ENCODE measurements at places on chromosomes 2 and 18.

GRCh38 chr18:50465211-50466153, 90.6 kb downstream of the SKA1 start:
- peak; percentile 41 for DNase-seq

DNA sequence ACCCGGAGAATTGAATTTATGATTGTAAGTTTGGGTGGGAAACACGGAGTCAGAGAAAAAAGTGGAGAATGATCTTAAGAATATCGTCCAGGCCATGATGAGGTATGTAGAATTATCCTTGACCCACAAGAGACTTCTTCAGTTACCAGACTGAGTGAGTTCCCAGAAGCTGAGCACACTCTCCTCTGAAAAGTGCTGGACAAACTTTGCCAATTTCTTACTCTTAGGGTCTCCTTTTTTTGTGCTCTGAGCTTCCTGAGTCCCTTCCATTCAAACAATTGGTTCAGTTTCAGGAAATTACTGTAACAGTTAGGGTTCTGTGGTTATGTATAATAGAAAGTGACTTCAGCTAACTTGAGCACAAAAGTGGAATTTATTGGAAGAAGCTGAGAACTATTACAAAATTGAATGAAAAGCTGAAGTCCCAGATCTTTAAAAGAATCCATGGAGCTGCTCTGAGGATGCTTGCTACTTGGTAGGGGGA, 50.6 kb upstream of the EHBP1 start:
- no peak for DNase-seq

GRCh38 chr18:62732617-62733016, 17.3 kb downstream of the PHLPP1 start:
- no peak for DNase-seq

DNA sequence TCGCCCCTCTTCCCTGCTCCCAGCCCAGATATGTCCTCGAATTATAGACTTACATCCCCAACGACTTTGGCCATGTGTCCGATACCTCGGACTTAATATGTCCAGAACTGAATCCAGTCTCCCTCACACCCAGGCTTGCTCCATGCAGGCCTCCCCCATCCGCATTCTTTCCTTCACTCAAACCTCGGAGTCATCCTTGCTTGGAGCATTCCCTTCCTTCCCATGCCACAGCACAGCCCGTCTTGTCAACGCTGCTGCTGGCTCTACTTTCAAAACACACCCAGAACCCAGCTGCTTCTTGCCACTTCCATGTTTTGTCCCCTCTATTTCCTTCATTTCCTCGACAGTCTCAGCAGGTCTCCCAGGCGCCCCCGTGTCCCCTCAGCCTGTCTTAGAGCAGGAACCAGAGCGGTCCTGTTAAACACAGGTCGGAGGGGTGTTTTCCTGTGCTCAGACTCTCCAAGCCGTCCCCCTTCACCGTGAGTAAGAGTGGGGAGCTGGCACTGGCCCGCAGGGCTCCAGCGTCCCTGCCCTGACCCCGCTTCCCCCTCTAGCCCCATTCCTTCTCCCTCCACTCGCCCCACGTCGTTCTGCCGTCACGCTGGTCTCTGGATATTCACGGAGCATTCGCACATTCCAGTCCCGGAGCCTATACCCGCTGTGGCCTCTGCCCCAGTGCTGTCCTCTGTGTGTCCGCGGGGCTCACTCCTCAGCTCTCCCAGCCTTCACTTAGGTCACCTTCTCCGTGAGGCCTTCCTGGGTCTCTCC, 54.4 kb downstream of the VAPA start:
- DNase-seq, result no peak

DNA sequence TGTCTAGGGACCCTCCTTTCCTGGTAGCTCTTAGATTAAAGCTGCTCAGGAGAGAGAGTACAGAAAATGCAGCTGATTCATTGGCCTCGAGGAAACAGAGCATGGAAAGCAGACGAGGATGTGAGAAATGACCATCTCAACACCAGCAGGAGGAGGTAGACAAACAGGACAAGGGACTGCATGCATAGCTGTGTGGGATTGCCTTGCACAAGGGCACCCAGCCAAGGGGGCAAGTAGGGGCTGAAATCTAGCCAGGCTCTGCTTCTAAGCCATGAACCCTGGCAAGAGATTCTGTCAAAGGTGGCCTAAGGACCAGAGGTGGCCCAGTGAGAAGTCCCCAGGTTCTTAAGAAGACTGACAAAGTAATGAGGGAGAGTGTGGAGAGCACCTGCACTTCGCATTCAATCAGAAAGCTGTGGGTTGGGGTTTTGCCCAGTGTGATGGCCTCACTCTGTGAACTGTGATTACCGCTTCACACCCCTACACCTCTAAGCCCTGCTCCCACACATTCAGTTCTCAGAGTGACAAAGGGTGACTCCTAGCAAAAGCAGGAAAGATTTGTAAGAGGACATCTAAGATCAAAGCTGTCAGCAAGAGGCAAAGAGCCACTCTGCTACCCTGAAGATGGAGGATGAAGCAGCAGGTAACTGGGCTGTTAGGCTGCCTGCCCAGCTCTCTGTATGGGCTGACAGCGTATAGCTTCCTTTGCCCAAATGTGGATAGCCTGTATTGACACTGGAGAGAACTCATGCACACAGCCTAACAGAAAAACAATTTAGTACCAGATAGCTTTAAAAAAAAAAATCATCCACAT, 151.3 kb upstream of the PELI1 start:
- no peak for DNase-seq

DNA sequence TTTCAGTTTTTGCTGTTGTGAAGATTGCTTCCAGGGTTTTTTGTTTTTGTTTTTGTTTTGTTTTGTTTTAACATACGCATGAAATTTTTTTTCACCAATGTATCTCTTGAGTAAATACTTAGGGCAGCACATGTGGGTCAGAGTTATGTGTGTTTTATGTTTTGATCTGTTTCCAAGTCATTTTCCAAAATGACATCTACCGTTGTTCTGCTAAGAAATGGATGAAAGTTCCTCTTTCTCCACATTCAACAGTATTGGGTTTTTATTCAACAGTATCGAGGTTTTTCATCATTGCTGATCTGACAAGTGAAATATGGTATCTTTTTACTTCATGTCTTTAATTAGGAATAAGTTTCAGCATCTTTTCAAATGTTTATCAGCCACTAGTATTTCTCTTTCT, 16.7 kb downstream of the RNF144A start:
- DNase-seq, result no peak

- no peak for DNase-seq
These were observed 12.9 kb upstream of the SIX3 start for GRCh38 chr2:44928483-44929158.

DNA sequence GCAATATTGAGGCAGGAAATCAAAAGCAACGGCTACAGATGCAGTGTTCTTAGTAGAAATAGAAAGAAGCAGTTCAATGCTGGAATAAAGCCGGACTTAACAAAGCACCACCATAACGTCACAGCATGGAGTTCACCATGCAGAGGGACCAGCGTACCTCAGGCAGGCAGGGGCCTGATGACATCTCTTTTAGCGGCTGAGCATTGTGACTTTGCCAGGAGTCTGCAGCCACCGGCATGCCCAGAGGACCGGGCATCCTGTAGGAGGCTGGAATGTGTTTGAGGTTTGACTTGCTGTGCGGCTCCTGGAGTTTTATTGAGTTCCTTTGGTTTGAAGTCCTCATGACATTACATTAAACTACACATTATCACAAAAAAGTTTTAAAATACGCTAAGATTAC, 139.8 kb downstream of the UXS1 start:
- no peak for DNase-seq

- no peak for DNase-seq
These were observed 168.8 kb downstream of the ZNF385B start for GRCh38 chr2:179692610-179693009.

DNA sequence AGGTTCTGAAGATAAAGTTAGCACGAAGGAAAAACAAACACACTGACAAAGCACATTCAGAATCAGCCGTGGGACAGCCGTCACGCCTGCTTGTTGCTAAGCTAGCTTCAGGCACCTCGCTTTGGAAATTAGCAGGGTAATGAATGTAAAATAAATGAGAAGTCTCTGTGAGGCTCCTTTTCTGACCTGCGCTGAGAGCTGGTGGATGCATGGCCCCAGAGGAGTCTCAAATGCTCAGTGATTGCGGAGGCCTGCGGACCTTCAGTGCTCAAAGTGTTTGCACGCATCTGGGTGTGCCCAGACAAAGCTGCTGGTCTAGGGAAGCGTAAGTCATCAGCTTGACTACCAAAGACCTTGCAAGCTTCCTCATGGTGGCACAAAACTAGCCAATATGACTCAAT, 50.6 kb downstream of the CD8B2 start:
- no peak for DNase-seq

GRCh38 chr2:162100579-162100978, 26.6 kb upstream of the DPP4 start:
- DNase-seq, result no peak

GRCh38 chr2:189153619-189154018, 25.9 kb downstream of the COL5A2 start:
- no peak for DNase-seq

GRCh38 chr18:2570772-2571199, 519 bp downstream of the METTL4 start:
- peak; percentile 54 for DNase-seq

- DNase-seq, result no peak
These were observed 4.7 kb downstream of the LONRF2 start for GRCh38 chr2:100317634-100318033.

DNA sequence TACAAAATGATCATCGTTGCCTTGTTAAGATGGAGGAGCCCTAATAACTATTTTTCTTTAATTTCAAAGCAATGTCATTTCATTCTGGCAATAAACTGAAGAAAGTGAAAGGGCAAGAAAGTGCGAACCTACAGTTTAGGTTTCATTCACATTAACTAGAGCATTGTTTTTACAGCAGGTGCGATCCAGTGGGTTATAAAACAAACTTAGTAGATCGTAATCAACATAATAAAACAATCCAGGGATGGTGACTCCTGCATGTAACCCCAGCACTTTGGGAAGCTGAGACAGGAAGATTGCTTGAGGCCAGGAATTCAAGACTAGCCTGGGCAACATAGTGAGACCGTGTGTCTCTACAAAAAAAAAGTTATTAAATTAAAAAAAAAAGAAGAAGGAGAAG, 51.1 kb downstream of the AP1S3 start:
- DNase-seq, result no peak

DNA sequence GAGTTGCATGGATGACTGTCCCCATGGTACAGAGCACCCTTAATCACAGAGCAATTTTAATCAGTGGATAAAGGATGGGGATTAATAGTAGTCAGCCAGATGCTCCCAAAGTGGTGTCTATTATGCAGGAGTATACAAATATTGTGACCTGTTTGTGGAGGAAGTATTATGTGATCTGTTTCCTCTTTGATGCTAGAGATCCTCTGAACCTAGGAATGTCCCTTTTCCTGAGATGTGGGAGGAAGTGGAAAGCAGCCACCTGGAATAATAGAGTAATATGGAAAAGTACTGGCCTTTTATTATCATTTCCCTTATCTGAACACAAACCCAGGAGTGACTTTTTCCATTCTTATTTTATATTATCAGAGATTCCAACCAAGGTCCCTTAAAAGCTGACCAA, 94.2 kb upstream of the EFEMP1 start:
- no peak for DNase-seq

DNA sequence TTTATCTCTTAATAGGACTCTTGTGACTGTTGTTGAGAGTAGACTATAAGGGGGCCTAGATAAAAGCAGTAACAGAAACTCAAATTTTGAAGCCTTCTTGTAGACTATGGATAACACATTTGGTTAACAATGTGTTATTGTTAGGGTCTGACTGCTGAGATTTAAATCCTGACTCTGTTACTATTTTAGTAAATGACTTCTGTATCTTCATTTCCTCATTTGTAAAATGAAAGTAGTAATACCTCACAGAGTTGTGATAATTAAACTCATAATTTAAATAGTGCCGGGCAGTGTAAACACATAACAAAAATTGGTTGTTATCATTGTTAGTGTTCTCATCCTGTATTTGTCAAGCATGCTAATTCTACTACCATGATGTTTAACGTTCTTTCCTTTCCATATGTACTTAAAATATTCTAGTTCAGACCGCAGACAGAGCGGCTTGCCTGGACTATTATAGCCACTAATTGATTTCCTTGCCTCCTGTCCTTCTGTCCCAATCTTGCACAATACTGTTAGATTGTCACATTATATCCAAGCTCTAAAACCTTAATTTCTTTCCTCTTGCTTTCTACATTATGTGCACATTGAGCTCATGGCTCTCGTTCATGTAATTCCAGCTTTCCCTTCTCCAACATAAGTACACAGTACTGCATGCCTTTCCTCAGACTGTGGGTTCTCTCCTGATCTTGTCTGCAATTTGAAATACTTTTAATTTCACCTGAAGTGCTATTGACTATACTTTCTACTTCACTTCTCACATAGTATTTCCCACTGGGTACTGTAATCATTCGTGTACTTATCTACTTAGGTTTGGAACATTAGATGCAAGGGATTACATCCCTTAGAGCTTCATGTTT, 48.4 kb downstream of the RBBP8 start:
- no peak for DNase-seq

DNA sequence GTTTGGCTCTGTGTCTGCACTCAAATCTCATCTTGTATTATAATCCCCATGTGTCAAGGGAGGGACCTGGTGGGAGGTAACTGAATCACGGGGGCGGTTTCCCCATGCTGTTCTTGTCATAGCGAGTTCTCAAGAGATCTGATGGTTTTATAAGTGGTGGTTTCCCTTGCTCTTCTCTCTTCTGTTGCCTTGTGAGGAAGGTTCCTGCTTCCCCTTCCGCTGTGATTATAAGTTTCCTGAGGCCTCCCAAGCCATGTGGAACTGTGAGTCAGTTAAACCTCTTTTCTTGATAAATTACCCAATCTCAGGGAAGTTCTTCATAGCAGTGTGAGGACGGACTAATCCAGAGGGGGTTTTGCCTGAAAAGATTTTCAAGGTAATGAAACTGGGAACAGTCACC, 245.4 kb downstream of the GALR1 start:
- peak; percentile 47 for DNase-seq

DNA sequence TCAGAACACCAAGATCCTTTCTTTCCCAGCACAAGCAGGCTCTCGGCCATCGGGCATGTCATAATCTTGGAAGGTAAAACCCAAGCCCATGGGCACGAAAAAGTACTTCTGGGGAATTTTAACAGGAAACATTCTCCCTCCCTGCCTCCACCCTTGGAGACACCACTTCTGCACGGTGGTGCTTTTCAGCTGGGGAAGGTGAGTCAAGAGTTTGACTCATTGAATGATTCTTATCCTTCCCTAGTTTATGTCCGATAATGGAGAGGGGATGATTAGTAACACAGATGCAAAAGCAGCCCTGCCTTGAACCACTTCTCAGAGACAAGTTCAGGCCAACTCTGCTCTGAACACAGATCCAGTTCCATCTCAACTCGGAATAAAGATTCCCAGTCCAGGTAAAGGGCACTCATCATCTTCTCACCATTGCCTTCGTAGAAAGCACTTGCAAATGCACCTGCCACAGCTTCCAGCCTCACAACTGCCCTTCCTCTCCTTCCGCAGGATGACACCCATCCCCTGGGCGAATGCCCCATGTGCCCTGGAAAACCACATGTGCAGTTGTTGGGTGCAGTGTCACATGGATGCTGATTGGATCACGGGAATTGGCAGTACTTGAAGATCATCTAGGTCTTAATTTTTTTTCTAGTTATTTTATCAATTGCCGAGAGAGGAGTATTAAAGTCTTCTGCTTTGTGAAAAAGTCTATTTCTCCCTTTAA, 136.2 kb downstream of the PXDN start:
- DNase-seq, result no peak

- DNase-seq, result no peak
These were observed 248.8 kb downstream of the RDH14 start for GRCh38 chr2:18311420-18312195.

- no peak for DNase-seq
These were observed 36.7 kb downstream of the TTC39C start for GRCh38 chr18:24051031-24051947.
